ENCODE measurements at places on chromosomes 2 and 18. TPM values are rescaled to one million over a fixed set of nuclear protein-coding genes. Genes with fewer than 3 reads are reported as not detected.

DNA sequence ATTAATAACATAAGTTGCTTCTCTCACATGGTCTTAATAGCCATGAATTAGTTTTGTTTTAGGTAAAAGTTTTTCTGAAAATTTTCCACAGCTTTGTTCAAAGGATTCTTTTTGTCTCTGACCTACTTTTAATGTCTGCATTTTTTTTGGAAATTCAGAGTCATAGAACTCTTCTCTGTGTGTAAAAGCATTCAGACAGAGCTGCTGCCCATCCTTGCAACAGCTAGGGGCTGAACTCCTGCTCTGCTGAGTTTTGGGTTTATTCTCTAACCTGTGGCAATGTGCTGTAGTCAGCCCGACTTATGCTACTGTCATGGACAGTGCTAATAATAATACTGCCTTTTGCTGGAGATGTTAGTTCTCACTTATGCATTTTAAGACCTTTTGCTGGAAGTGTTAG, 44.1 kb downstream of the RALBP1 start:
- no peak for DNase-seq

- no peak for DNase-seq
These were observed 1.3 kb upstream of the OTOS start for GRCh38 chr2:240141736-240142135.

- no peak for DNase-seq
These were observed 1.5 kb downstream of the POU3F3 start for GRCh38 chr2:104855221-104856085.

GRCh38 chr18:13909141-13909940, 6.0 kb downstream of the MC2R start:
- no peak for DNase-seq

- no peak for DNase-seq
These were observed 8.3 kb upstream of the RHOB start for GRCh38 chr2:20438334-20439192.

- no peak for DNase-seq
These were observed 79.8 kb downstream of the VAPA start for GRCh38 chr18:9993521-9994025.

Gene RAB31
- total RNA-seq, result 114 TPM

Data from lung (tissue), 17 donors.